ENCODE measurements at places on chromosomes 2 and 18.

DNA sequence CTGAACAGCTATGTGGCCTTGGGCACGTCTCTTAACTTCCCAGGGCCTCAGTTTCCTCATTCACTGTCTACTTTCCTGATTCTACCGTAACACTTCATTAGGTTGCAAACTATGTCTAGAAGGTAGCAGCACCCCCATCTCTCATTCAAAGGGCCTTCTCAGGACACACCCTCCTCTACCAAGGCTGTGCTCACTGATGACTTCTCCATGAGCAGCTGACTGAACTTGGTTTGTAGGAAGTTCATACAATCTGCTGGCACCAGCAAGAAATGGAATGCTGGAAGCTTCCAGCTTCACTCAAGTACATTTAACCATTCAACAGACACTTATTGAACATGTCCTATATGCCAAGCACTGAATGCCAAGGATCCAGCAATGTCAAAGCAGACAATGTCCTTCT lies 250.8 kb upstream of the CTAGE1 start:
- no peak for DNase-seq

DNA sequence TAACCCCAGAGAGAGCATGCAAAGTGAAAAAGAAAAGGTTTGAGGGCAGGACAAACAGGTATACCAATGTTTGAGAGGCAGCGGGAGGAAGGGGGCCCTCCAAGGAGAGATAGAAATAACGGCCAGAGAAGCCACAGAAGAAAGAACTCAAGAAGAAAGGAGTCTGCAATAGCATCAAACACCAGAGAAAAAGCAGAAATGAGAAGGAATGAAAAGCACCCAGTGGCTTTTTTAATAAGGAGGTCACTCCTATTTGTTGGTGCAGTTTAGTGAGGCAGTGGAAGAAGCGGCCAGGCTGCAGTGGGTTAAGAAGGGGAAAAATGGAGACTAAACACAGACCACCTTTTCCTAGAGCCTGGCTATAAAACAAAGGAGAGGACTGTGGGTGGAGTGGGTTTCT lies 177.2 kb downstream of the THADA start:
- no peak for DNase-seq

DNA sequence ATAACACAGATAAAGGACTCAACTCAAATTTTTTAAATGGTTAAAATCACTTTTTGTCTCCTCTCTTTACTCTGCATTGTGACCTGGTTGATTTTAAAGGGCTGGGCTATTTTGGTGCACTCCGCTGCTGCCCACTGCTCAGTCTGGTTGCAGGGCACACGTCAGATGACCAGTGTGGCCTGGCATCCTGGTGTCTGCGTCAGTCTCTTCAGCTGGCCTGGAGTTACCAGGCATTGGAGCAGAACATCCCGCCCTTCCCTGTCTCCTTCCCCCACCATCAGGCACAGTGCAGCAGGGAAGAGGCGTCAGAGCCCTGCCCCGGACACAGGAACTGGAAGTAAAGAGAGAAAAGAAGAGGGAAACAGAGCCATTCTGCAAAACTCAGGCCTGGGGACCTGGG lies 8.9 kb downstream of the C1QL2 start:
- no peak for DNase-seq

DNA sequence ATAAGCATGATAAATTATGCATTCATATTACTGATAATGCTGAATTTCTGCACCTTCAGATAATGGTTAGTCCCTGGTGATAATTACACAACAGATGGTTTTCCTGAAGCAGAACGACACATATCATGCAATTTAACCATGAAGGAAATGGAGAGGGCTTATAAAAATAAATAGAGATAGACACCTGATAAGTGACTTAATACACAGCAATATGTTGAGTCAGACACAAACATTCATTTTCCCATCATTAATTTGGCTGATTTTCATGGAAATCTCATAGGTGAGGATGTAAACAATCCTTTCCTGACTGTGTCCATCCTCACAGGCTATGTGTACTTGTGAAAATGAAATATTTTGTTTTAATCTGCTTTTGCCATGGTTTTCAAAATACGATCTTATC lies 36.9 kb upstream of the DSEL start:
- peak; percentile 55 for DNase-seq

DNA sequence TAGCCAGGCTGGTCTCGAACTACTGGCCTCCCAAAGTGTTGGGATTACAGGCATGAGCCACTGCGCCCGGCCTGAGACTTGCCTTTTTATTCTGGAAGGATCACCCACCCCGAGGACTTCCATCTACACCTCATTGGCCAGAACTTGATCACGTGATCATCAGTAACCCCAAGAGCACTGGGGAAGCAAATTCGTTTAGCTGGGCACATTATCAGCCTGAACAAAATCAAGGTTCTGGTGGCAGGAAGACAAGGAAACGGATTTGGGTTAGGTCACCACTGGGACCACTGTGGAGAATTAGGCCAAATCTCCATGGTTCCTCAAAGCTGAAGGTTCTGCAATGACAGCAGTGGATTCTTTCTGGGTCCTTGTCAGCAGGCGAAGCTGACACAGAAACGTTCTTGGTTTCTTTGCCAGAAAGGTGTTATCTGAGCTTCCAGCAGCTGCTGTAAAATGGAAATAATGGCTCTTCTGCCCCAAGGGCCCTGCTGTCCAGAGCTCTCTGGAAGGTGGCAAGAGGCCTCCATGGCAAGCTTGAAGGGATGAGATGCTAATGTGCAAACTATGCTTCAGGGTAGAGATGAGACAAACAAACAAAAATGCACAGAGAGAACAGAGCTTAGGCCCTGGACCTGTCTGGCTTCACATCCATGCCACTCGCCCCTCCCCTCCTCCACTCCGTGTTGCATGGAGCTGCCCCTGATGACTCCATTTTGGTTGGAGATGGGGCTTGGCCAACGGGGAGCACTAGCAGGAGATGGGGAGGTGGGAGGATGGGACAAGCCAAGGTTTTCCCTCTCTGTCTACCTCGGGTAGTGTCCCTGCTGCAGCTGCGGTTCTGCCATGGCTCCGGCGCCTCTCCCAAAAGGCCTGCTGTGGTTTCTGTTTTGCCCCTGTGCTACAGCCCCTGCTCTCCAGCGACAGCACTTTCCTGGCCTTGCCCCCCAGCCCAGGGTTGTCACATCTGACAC lies 28.4 kb downstream of the TMEM177 start:
- DNase-seq, result no peak

DNA sequence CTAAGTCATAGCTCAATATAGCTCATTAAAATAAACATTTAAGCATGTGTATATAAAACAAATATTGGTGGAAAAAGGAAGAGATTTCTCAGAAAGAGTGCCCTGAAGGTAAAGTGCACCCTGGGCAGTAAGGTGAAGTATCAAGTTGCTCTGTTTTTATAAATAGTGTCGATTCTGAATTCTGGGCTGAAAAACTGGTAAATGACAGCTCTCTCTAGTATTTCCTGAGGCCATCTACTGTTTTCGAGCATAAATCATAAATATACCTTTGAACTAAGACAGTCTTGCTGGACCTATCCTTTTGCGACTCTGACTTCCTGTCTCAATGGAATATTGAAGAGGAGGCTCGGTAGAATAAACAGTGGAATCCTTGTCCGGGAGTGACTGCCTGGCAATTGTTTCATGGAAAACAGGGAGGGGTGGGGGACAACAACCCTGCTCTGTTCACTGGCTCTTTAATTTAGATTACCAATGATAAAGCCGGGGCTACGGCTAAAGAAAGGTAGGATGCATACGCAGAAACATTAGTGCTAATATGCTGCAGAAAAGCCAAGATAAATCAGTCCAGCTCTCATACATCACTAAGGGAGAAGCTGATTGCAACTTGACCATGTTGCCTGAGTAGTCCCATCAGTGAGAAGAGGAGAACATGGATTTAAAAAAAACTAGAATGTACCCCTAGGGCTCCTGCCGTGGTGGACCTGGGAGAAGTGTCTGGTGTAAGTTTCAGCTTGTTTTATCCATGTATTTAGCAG lies 124.1 kb downstream of the RAPGEF4 start:
- DNase-seq, result no peak

DNA sequence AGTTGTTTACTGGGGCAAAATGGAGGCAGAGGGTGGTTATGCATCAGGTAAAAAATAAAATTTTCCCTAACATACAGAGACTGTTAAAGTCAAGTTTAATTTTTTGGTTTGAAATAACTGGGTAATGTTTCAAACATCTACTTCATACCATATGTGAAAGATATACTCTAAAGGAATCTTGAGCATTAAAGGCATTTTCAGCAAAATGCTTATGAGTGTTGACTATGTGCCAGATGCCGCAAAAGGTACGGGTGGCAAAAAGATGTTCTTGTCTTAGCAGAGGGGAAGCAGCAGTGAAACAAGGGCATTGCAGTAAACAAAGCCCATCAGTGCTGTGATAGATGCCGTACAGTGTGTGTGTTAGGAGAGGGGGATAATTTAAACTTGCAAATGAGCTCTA lies 263.1 kb upstream of the ID2 start:
- DNase-seq, result peak; percentile 15

DNA sequence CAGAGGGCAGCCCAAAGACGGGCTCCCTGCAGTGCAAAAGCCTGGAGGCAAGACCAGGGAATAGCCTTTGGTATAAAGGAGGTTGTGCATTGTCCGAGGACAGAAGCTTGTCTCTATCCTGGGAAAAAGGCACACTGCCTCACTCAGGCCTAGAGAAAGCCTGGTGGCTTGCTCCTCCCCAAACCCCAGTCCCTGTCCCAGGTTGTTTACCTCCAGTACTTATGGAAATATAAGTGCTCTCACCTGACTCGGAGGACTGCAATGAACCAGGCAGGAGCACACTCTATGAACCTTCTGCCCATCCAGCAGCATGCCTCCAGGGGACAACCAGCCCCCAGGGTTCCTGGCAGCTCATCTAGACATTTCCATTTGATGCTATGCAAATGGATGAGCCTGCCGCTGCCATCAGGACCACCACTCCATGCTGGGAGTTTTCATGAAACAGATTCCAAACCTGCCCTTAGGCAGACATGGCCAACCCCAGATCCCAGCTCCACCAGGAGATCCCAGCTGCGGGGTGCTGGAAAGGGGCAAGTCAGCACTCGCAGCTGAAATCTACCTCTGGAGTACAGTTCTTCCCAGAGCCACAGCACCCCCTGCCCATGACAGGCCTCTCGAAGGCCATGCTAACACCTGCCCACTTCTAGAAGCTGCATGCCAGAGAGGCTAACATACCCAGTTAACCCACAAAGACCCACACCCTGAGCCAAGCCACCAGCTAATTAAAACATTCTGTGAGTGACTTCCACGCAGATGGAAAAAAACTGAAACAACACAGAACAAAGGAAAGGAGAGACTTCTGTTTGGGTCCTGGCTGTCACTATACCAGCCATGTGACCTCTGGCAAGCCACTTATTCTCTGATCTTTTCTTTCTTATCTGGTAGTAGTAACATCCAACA lies 101.7 kb downstream of the TTC32 start:
- peak; percentile 48 for DNase-seq

DNA sequence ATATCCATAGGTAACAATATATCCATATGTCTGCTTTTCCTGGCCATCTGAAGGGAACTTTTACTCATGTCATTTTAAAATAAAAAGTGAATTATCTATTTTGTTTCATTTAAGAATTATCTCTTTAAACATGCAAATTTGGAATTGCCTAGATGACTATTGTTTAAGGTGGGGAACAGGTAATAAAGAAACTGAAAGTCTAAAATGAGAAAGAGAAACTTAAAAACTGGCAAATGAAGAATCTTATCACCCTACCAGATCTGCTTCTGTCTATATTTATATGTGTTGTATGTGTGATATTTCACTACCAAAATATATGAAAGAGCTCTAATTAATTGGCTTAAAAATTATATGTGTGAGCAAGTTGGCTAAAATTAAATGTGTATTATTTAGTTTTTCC lies 243.2 kb upstream of the KCNH7 start:
- DNase-seq, result no peak

GRCh38 chr2:148965623-148966437 lies 72.7 kb upstream of the LYPD6B start:
- DNase-seq, result no peak

- no peak for DNase-seq
These were observed 63.7 kb upstream of the MMADHC start for GRCh38 chr2:149651229-149651628.

DNA sequence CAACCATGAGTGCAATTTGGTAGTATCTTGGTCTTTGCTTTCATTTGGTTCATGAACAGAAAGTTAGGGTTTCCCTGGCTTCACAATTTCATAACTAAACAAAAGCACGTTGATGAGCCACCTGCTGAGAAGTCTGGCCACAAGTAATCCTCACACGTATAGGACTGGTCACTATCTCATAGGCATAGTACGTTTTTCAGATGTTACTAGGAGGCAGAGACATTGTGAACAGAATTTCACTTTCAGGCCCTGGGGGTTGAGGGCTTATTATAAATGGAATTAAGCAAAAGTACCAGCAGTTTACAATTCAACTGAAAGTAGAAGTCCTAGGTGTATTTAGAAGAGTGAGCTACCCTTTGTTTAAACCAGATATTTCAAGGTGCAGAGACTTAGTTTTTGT lies 277.1 kb downstream of the ALPK2 start:
- no peak for DNase-seq

DNA sequence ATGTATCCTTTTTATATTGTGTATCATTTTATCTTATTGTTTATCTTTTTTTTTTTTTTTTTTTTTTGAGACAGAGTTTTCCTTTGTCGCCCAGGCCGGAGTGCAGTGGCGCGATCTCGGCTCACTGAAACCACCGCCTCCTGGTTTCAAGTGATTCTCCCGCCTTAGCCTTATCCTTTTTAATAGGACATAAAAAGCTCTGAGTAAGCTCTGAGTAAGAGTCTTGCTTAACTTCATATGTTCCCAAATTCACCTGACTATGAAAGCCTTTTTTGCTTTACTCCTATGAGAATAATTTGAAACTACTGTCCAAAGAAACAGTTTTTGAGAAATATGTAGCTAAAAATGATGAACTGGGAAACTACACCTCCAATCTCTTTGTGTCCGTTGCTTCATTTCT lies 525.5 kb downstream of the IRS1 start:
- no peak for DNase-seq

GRCh38 chr2:106143495-106144215 lies 50.4 kb downstream of the UXS1 start:
- no peak for DNase-seq

DNA sequence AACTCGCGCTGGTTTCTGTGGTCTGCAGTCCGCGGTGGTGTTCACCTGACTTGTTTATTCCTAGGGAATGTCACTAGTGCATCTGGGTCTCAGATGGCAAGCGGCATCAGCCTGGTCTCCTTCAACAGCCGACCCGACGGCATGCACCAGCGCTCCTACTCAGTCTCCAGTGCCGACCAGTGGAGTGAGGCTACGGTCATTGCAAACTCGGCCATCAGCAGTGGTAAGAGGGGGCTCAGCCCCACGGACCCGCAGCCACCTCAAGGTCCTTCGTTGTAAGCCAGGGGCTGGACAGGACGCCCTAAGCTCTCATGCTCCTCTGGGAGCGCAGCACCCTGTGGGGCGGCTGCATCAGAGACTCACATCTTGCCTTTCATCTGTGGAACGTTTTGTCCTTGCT lies 237.5 kb downstream of the GBX2 start:
- no peak for DNase-seq

DNA sequence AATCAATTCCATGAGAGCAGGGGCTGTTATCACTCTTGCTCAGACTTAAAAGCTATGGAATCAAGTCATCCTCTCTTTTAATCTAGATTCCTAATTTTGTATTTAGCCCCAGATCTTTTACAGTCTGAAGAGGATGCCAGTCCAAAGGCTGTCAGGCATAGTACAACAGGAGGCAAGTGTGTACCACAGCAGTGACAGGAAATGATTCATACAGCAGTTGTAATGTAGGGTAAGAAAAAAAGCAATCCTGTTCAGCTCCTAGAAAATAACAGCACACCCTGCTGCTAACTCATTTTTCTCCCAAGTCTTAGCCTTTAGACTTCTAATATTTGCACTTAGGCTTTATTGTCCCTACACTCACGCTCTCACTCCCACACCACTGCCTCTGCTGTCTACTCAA lies 127.8 kb upstream of the SYT4 start:
- peak; percentile 9 for DNase-seq
